Germinal center (tissue), 1 donor: ENCODE measurements at places on chromosomes 5 and 9.

- no peak for DNase-seq
These were observed 12.0 kb upstream of the SLC24A2 start for GRCh38 chr9:19800884-19801283.

DNA sequence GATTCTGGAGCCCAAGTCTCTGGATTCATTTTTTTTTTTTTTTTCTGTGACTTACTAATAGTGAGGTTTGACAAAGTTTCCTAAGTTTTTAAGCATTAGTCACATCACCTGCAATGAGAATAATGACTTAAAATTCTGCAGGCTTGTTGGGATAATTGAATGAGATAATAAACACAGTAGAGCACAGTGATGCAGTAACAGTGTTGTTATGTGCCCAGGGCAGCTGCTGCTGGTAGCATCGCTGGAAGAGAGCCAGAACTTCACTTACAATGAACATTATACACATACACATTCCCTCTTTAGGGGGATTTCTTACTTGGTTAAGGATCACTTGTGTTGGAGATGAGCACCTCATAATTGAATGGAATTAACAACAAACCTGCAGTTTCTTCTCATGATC lies 78.9 kb downstream of the ALDH7A1 start:
- DNase-seq = no peak

- DNase-seq = no peak
These were observed 220.8 kb upstream of the DAPK1 start for GRCh38 chr9:87276851-87277261.

GRCh38 chr5:11777096-11777495 lies 127.2 kb downstream of the CTNND2 start:
- DNase-seq = no peak

DNA sequence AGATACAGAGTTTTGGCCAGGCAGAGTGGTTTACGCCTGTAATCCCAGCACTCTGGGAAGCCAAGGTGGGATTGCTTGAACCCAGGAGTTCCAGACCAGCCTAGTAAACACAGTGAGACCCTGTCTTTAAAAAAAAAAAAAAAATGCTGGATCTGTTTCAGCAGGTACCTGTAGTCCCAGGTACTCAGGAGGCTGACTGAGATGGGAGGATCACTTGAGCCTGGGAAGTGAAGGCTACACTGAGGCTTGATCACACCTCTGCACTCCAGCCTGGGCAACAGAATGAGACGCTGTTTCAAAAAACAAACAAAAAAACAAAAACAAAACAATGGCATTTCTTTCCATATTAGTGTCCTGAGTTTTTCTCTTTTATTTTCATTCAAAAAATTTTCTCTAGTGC lies 19.0 kb downstream of the UNC13B start:
- no peak for DNase-seq

DNA sequence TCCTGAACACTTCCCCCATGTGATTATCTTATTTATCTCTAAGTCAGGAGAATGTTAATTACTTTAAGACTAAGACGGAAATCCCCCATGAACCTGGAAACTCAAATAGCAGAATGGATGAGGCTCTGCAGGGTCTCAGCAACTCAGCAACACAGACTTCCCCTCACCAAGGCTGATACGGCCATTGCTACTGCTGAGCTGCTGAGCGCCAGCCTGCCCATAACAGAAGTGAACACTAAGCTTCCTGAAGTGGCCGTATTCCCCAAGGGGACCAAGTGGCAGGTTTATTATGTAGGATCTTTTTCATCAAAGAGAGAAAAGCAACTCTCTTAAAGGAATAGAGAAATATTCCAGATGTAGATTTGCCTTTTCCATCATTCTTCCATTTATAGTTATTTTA lies 311.1 kb downstream of the RFX3 start:
- no peak for DNase-seq

DNA sequence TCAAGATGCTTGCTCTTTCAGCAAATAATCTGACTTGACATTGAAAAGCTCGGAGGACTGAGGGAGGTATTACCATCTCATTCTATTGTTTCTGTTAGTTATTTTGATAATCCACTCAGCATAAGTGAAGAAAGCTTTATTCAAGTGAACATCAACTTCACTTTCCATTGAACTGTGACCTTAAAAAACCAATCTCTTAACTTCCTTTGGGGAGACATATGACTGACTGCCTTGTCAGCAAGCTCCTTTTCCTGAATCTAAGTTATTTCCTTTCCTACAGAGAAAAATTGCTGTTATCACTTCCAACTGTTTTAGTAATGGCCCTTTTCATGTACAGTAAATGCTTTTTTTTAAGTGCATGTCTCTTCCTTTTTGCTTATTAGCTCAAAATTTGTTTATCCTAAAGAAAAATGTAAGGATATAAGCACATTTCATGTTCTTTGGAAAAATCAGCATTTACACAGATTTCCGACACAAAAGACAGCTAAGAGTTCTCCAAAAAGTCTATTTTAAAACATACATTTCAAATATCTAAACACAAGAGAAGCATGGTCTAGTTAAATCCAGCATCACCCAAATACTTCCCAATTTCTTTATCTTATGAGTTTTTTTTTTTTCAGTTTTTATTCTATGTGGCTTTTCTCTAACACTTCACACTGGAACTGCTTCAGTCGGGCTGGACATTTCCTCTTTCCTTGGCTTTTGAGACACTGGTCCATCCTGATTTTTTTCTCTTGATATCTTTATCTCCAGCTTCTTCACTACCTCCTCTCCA lies 117.9 kb upstream of the DAB2 start:
- DNase-seq = no peak

DNA sequence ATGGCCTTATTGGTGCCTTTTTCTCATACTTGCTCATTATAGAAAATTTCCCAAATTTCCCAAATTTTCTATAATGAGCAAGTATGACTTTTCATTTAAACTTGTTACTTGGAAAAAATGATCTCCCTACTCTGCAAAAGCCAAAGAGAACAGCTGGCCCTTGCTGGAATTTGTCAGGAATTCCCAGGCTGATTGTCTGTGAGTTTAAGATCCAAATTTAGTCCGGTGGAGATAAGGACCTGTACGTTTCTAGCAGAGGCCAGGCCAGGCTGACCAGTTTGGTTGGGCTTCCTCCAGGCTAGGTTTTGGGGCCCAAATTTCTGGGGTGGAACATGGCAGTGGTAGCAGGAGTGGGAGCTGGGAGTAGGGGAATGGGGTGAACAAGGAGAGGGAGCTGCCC lies 51.9 kb downstream of the NEURL1B start:
- no peak for DNase-seq

DNA sequence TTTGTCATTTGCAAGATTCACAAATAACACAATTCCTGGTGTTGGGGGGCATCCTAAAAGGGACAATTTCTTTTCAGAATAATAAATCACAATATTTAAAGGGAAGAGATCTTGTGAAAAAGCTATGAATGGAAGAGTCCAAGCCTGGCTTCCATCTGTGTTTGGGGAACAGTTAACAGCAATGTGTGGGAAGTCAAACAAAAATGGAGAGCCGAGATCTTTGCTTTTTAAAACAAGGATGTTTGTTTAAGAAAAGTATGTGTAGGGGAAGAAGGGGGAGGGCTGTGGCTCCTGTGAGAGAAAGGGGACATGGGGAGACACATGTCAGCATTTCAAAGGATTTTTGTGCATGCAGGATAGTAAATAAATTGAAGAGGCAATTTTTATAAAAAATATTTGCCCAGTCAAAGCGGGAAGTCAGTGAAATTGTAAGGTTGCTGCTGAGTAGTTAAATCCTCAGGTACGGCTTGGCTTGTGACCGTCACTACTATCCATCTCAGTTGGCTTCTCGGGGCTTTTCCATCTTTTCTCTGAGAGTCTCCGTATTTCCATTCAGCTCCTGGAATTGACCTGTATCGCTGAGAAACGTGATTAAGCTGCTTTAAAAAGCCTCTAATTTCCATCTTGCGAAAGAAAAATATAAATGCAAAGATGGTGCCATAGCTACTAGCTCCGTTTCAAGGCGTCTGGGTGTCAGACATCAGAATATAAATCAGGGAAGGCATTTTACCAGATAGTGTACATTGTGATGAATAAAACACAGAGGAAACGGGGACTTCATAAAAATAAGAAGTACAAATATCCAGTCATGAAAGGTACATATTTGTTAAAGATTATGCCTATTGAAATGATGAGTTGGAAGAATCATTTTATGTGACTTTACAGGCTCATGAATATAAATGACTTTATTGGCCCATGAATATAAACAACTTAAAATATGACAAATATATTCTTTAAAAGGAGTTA lies 52.9 kb upstream of the VCAN start:
- no peak for DNase-seq

- no peak for DNase-seq
These were observed 256.0 kb downstream of the GRIA1 start for GRCh38 chr5:153746440-153746839.

- DNase-seq = no peak
These were observed 8.8 kb downstream of the SPRY4 start for GRCh38 chr5:142316051-142316450.

DNA sequence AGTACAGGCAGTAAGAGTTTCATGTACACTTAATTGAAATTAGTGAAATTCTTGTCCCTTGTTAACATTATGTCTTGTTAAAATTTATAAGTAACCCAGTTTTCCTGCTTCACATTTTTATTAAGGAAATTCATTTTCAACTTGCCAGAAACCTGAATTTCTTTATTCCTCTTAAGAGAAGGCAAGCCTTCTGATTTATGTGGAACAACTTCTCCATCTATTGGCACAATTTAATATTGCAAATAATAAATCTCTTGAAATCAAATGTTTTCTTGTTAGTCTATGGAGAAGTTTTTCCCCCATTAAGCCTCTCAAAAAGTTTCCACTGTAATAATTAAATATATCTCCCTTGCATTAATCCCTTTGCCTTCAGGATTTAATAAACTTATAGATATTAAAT lies 33.8 kb upstream of the ACO1 start:
- no peak for DNase-seq

DNA sequence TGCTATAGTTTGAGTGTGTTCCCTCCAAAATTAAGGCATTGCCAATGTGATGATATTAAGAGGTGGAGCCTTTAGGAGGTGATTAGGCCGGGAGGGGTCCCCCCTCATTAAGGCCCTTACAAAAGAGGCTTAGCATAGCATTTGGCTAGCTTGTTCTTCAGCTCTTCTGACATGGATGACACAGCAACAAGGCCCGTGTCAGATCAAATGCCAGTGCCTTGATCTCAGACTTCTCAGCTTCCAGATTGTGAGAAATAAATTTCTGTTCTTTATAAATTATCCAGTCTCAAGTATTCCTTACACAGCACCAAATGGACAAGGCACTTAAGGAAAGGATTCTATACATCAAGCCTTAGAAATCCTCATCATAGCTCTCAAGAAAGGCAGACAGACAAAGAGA lies 31.8 kb downstream of the SLC38A9 start:
- DNase-seq = no peak

DNA sequence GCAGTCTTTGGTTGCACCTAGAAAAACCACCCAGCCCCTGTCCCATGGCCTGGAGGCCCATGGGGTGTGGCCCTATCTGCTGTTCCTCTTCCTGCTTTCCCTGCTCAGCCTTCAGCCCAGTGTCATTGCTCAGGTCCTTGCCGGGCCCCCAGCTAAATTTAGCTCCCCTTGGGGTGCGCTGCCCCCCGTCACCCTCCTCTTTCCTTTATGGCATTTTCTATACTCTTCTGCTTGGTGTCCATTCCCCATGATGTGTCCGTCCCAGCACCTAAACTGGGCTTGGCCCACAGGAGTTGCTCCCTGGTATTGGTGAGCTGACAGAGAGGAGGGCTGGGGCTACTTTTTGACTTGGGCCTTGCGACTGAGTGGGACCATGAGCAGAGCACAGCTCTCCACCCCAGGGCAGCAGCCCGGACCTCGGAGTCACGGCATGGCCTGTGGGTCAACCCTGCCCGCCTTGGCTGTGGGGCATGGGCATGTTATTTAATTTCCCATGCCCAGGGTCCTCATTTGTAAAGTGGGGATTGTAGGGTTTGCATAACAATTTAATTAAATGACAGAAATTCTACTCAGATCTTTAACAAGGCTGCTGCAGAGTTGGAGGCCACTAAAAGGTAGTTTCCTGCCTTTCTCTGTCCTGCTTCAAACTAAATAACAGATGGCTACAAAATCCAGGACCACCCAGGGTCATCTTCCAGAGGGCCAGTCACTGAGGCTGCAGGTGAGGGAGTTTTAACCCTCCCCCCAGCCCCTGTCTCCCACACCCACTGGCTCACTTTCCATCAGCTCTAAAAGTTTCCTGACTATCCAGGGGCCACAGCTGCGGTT lies 98.2 kb downstream of the DAP start:
- DNase-seq = no peak

- DNase-seq = peak; percentile 5
These were observed 12.3 kb upstream of the MTMR12 start for GRCh38 chr5:32325062-32325461.

GRCh38 chr5:135154961-135155360 lies 120.9 kb upstream of the PITX1 start:
- no peak for DNase-seq

DNA sequence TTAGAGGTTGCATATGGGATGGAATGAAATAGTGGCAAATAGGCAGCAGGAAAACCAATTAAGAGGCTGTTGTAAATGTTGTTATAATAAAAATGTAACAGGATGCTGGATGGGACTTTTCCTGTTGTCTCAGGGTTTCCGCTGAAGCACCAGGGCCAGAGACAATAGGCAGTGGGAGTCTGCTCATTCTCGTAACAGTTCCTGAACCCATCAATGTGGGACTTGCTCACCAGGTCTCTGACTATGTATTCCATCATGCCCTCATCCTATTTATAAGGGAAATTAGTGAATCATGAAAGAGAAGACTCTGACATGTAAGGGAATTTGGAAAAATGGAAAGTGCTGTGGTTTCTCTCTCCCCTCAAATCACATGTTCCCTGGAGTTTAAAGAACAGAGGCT lies 23.5 kb upstream of the SSBP2 start:
- no peak for DNase-seq
